Skin of body (tissue), 3 donors: ENCODE measurements at places on chromosomes 2 and 18. TPM values are rescaled to one million over a fixed set of nuclear protein-coding genes. Genes with fewer than 3 reads are reported as not detected.

GRCh38 chr2:233399306-233400225 lies 45.3 kb downstream of the DGKD start:
- no peak for DNase-seq

- DNase-seq: no peak
These were observed 160.3 kb upstream of the SIX2 start for GRCh38 chr2:45169339-45170190.

DNA sequence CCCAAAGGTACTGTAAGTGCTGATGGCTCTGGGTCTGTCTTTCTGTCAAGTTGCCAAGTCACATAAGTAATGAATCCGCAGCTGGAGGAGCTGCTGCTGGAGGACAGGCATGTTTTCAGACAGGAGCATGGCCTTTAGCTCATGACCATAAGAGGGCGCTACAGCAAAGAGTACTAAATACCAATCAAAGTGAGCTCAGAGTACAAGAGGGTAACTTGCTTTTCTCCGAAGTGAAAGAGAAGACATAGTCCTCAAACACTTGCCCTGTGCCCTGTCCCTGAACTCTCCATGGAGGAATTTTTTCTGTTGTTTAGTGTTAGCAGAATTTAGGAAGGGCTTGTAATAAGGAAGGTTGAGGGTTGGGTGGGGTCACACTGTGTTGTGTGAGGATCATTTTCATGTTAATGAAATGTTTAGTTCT lies 58.0 kb upstream of the EML6 start:
- DNase-seq: no peak

DNA sequence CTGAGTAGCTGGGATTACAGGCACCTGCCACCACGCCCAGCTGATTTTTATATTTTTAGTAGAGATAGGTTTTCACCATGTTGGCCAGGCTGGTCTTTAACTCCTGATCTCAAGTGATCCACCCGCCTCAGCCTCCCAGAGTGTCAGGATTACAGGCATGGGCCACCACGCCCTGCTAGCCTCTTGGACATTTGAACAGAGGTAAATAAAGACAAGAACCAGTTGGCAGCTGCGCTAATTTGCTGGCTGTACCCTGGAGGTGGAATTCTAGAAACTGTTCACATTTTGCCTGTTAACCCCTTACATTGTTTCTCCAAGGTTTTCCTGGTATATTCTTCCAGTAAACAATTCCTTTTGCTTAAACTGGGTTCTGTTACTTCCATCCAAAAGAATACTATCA lies 132.9 kb downstream of the CDH2 start:
- no peak for DNase-seq

GRCh38 chr2:164523009-164523408 lies 98.3 kb downstream of the GRB14 start:
- DNase-seq: no peak

- no peak for DNase-seq
These were observed 101.1 kb downstream of the LDLRAD4 start for GRCh38 chr18:13319629-13320028.

DNA sequence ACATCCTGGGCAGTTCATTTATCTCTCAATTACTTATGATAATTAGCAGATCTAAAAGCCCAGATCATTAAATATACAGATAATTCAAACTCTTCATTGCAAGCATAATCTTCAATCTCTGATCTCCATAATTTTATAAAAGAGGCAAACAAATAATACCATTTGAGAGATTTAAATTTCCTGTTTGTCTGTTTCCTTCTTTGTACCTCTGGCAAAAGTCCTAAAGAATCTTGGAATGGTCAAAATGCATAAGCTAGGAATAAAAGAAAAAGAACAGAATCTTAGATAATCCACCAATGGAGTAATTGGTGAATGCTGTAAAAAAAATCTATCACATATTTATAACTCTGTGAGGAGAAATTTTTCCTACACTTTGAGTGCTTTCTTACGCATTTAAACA lies 1080.9 kb upstream of the ZEB2 start:
- DNase-seq: no peak

DNA sequence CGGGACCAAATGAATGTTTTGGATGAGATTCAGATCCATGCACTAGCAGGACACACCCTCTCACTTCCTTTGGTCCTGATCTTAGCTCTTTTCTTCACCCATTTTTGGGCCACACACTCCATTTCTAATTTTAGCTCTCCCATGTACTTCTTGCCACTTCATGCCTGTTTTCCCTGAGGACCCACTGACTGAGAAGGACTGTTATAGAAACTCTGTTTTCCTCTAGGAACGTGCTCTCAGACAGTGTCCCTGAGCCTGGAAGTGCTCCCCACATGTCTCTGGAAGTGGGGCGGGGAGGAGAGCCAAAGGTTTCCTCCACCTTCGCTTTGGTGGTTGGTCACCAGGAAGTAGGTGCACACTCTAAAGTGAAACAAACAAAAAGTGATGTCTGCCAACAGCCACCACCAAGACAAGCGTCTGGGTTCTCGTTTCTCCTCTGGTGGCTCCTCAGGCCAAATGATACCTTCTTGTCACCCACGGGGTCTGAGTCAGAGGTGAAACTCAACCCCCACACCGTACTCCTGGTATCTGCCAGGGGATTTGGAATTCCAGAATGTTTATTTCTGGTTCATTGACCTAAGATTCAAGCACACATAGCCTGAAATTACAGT lies 74.7 kb downstream of the MERTK start:
- DNase-seq: no peak

DNA sequence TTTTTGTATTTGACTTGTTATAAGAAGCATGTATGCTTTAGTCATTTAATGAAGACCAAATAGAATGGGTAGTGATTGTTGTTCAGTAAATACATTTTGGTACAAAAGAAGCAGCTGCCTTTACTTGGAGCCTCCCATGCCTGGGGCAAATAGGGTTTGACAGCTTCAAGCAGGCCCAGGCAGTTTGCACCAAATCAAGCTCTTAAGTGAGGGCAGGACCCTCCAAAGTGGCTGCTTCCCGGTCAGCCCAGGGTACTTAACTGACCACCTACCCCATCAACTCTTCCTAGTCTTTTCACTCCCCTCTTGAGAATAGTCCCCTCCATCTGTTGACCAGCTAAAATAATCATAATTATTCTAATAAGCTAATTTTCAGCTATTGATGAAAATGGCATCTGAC lies 5.2 kb downstream of the MAPRE3 start:
- DNase-seq: no peak

GRCh38 chr2:182816866-182817265 lies 49.6 kb downstream of the FRZB start:
- no peak for DNase-seq

- DNase-seq: no peak
These were observed 56.2 kb downstream of the GFPT1 start for GRCh38 chr2:69330781-69331180.

DNA sequence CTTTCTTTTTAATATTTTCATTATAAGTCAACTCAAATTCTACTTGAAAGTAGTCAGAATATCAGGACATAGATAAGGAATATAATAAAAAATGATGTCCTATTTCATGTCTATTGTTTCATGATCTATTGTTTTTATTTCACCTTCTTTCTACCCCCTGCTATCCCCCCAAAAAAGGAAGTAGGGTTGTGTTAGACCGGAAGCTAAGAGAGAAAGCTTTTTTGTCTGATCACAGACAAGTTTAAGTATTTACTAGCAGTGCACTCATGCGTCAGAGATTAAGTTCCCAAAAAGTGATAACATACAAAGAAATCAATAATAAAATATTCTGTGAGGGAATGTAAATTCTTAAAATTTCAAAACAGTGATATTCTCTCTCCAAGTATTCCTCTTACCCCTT lies 447.1 kb upstream of the CNTNAP5 start:
- DNase-seq: no peak

DNA sequence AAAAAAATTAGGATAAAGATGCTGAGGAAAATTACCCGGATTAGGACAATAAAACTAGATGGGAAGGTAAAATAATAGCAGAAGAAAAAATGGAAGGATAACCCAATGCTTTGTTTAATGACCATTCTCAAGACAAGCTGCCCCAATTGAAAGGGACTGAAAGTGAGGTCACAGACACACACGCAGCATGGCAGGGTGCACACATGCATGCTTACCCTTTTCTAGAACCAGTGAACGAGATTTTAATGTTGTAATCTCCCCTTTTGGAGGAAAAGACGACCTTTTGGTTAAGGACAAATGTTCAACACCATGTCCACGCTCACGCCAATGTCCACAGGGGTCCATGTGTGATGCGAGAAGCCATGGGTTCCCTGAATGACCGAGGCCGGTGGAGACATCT lies 70.9 kb downstream of the DDX1 start:
- DNase-seq: no peak

- no peak for DNase-seq
These were observed 72.0 kb upstream of the RAB6C start for GRCh38 chr2:129907256-129907998.

GRCh38 chr2:25981596-25982272 lies 563 bp downstream of the KIF3C start:
- no peak for DNase-seq

- DNase-seq: no peak
These were observed 258.3 kb upstream of the SOX11 start for GRCh38 chr2:5433855-5434254.

GRCh38 chr2:68423966-68424650 lies 43.0 kb downstream of the FBXO48 start:
- no peak for DNase-seq

DNA sequence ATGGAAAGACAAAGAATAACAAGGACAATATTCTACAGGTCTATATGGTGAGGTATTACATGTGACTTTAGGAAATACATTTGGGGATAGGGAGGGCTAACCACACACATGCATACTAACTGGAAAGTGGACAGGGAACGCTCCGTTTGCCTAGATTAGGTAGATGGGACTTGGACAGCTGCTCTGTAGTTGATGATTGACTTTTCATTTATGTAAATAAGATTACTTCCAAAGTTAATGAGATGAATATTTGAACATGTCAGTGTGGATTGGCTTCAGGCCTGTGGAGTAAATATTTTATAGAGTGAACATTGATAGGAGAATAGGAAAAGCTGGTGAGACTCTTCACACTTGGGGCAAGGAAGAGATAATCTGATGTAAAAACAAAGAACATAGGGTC lies 142.0 kb downstream of the NCK2 start:
- DNase-seq: no peak

- DNase-seq: no peak
These were observed 35.2 kb downstream of the ANXA4 start for GRCh38 chr2:69776886-69777785.

GRCh38 chr2:23637011-23637778 lies 252.2 kb downstream of the KLHL29 start:
- peak; percentile 21 for DNase-seq

GRCh38 chr2:176490061-176490861 lies 221.0 kb downstream of the MTX2 start:
- DNase-seq: no peak

- DNase-seq: no peak
These were observed 985 bp downstream of the ILKAP start for GRCh38 chr2:238202326-238203093.

GRCh38 chr2:206275312-206276055 lies 1.0 kb downstream of the ZDBF2 start:
- DNase-seq: peak; percentile 11

- peak; percentile 39 for DNase-seq
These were observed 562 bp downstream of the TWSG1 start for GRCh38 chr18:9334973-9335696.

DNA sequence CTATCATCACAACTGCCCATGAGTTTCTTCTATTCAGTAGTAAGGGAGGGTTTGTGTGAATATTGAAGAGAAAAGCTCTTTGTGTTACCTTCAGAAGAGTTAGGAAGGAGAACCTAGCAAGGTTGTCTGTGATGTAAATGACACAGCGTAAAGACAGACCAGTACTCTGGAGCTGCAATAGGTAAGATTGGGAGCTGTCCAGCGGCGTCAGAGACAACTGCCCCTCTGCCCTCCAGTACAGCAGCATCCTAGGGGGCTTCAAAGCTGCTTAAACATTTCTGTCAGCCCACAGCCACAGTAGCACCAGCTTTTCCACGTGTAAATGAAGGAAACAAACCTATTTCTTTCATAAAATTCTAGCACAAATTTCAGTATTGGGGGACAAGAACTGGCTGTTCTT lies 34.5 kb downstream of the NYAP2 start:
- no peak for DNase-seq

The CRYGC gene
- total RNA-seq: not detected

The MGAT4A gene
- 8.5 TPM for total RNA-seq

The ALPG gene
- not detected for total RNA-seq

The SLC38A11 gene
- total RNA-seq: 0.69 TPM

The OSR1 gene
- 12.9 TPM for total RNA-seq
